ENCODE measurements at places on chromosomes 7 and 10. TPM values are rescaled to one million over a fixed set of nuclear protein-coding genes. Genes with fewer than 3 reads are reported as not detected.

Gene C7orf57
- 0.66 TPM for total RNA-seq

Gene JCAD
- 65.3 TPM for total RNA-seq

Gene ANKIB1
- 27.1 TPM for total RNA-seq

Gene TUBB8
- total RNA-seq: 0.42 TPM

Gene CLRN3
- not detected for total RNA-seq

Gene OR9A2
- total RNA-seq: 0.44 TPM

Gene ZNF107
- total RNA-seq: 9.0 TPM
